ENCODE measurements at places on chromosomes 3 and 15. TPM values are rescaled to one million over a fixed set of nuclear protein-coding genes. Genes with fewer than 3 reads are reported as not detected.

DNA sequence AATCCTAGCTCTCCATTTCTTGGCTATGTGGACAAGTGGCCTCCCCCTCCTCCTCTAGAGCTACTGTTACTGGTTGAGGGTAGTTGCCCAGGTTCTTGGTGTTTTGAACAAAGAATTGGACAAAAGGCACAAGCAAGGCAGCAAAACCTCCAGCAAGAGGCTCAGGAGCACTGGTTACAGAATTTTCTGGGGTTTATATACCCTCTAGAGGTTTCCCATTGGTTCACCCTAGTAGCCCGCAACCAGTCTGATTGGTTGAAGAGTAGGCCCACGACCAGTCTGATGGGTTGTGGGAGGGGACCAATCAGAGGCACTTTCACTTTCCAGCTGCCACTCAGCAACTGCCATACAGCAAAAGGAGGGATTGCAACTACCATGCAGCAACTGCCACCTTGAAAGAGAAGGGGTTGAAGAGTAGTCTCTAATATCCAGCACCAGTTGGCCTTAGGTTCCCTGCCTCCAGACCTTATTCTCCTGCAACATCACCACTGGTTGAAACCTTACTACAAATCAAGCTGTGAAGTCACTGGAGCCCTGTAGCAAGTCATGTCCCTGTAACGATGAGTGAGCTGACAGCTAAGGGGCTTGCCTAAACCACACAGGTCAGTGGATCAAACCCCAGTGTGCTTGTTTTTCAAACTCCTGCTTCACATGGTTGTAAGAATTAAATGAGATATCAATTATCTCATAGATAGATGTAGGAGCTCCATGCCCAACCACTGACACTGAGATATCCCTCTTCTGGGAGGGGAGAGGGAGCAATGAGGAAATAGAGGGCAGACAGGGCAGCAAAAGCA is 2.9 kb upstream of the C15orf39 start:
- peak; percentile 34 for DNase-seq

GRCh38 chr3:151871639-151872468 is 1.6 kb upstream of the SUCNR1 start:
- DNase-seq, result no peak

Gene FLNB
- total RNA-seq, result 47.7 TPM

Gene ZNF385D
- total RNA-seq, result not detected

DNA sequence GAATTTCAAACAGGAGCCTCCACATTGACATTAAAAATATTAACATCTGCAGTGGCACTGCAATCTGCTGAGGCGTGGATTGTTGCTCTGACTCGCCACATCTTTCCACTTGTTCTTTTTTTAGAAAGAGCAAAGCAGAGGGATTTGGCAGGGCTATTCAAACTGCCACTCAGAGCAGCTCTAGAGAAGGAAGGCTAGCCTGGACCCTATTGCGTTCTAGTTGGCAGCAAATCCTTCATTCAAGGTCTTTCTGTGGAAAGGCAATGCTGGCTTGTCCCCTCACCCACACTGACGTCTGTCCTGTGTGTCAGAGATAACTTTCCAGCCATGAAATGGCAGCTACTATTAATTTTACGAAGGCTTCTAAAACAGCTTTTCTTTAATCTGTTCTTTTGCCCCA is 483.2 kb upstream of the SGO1 start:
- DNase-seq, result no peak

DNA sequence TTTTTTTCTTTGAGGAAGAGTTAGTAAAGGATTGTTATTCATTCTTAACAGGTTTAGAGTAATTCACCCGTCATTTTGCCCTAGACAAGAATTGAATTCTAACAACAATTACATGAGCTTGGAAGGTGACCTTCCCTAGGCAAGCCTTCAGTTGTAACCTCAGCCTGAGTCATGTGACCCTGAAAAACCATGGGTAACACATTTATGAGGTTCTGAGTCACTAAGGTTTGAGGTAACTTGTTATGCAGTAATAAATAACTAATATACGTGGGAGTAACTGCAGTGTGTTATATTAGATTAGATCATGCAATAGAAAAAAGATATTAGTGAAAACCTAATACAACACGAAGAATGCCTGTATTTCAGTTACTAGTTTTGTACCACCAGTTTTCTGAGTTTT is 237.6 kb upstream of the NDN start:
- DNase-seq, result no peak

Gene HYAL1
- not detected for total RNA-seq

GRCh38 chr3:71129611-71130431 is 453.7 kb downstream of the FOXP1 start:
- peak; percentile 55 for DNase-seq

- DNase-seq, result no peak
These were observed 4.2 kb downstream of the NCBP2 start for GRCh38 chr3:196938124-196938523.

DNA sequence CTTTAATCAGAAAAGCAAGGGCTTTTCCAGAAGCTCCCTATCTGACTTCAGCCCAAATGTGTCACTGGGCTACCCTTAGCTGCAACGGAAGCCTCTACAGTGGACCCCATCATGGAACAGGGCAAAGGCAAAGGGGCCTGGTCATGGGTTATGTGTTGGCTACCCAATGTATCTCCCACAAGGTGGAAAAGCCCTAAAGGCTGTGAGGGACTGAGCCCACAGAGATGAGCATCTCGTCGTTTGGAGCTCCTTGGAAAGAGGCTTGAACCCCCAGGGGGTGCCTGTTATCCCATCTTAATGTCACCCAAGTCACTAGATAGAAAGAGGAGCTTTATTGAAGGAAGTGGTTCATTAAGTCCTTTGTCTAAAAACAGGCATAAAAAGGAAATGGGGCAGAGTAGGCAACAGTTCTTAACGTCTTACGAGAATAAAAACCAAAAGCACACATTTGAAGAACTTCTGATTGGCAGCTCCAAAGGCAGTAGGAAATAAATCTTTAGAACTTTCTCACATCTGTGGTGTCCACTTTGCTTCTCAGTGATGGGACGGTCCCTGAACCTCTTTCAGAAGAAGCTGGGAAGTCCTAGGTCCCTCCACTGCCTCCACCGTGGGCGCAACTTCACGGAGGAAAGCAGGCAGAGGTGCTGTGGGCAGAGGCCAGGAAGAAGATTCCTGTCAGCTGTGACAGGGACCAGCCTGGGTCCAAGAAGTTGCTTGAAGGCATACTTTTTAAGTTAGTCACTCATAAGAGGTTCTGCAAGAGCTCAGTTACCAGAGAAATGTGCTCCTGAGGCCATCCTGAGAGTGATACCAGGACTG is 93.7 kb downstream of the MYLK start:
- DNase-seq, result no peak

Gene GJD2
- total RNA-seq, result not detected

DNA sequence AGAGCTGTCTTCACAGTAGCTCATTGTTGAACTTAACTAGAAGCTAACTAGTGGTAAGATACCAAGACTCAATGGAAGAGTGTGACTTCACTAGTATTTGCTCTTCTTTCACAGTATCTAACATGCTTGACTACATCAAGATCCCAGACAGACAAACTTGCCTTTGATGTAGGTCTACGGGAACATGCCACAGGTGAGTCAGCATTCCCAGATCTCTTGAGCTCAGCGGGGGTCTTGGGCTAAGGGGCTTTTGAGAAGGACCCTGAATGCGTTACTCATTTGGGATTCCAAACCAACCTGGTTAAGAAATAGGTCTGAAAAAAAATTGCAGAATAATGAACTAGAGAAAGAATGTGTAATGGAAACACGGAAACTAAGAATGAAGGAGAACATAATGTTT is 222.4 kb downstream of the RYR3 start:
- DNase-seq, result no peak

DNA sequence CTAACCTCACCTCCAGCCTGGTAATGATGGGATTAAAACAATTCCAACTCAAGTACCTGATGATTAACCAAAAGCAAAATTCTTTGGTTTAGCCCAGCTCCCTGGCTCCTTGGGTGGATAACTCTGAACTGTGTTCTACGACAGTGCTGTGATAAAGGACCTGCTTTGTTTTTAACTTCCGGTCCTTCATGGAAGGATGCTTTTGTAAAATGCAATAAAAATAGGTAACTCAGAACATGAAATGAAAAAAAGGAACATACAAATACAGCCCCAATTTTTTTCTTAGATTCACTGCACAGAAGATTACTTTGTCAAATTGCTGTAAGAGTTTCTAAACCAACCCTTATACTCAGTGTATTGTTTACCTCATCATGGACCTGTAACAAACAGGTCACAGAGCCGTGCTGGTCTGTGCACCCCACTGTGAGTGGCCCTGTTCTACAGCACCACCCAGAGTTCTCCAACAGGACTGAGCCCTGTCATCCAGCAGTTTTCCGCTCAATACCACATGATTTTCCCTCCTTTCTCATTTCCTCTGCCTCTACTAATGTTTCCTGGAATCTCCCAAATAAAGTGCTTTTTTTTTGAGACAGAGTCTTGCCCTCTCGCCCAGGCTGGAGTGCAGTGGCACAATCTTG is 4.9 kb upstream of the PCYT1A start:
- no peak for DNase-seq

- DNase-seq, result no peak
These were observed 7.3 kb downstream of the RPL39L start for GRCh38 chr3:187131981-187132380.

Gene RSRC1
- total RNA-seq, result 50.1 TPM

- DNase-seq, result no peak
These were observed 42.6 kb downstream of the CD200R1L start for GRCh38 chr3:112804021-112804420.

Gene CGNL1
- total RNA-seq, result not detected

DNA sequence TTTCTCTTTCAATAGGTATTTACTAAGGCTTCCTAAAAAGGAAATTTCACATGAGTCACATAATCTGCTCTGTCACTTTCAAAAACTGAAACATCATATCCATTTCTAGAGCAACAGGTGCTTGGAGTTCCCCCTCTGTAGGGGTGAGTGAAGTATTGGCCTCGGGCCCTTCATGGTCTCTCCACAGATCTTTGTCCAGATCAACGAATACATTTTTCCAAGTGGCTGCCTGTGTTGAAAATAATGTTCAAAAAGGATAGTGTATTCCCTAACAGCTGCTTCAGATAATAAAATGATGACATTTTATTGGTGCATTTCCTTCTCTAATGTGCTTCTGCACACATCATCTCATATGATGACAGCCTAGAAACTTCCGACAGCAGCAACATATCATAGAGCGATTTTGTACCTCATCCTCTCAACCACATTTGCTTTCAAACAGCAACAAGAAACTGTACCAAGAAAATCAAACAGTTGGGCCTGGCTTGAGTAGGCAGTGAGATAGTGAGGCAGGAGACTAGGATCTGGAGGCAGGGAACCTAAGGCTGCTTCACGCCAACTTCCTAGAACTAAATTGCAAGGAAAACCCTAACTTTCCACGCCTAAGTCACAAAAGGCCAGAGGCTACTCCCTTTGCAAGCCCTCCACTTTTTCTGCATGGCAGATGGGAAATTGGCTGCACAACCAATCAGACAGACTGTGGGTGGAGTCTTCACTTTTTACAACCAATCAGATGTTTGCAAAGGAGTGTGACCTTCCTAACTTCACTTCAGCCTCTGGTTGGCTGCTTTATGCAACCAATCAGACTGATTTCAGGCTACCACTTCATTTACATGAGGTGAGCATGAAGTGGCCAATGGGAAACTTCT is 340.2 kb downstream of the LRRC3B start:
- DNase-seq, result no peak

GRCh38 chr3:65433480-65433879 is 605.2 kb downstream of the MAGI1 start:
- no peak for DNase-seq

GRCh38 chr3:137766041-137766875 is 2.1 kb downstream of the SOX14 start:
- no peak for DNase-seq

Gene FSD2
- total RNA-seq, result not detected

- DNase-seq, result no peak
These were observed 145.3 kb upstream of the MBNL1 start for GRCh38 chr3:152123457-152123856.

Gene GATM
- total RNA-seq, result 0.91 TPM

Gene HYAL3
- 0.88 TPM for total RNA-seq

Gene COPB2
- total RNA-seq, result 89.2 TPM

DNA sequence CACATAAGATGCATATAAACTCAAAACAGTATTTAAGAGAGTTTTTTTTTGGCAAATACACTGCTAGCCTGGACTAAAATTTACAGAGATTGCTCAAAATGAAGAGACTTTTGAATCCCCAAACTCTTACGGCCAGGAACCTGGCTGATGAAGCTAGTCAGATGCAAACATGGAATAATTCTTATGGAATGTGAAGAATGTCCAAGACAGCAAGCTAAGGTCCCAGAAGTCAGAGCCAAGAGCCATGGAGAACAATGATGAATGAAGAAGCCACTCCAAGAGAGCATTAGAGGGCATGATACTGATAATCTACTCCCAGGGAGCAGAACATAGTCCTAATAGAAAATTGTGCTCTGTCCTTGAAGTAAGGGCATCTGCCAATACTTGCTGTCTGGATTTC is 705.5 kb downstream of the DIPK2A start:
- DNase-seq, result no peak

Gene VGLL3
- total RNA-seq, result not detected

- no peak for DNase-seq
These were observed 133.3 kb downstream of the MYLK start for GRCh38 chr3:123750659-123751420.

GRCh38 chr3:115676336-115676735 is 53.0 kb downstream of the GAP43 start:
- no peak for DNase-seq

Gene TMC3
- total RNA-seq, result not detected

DNA sequence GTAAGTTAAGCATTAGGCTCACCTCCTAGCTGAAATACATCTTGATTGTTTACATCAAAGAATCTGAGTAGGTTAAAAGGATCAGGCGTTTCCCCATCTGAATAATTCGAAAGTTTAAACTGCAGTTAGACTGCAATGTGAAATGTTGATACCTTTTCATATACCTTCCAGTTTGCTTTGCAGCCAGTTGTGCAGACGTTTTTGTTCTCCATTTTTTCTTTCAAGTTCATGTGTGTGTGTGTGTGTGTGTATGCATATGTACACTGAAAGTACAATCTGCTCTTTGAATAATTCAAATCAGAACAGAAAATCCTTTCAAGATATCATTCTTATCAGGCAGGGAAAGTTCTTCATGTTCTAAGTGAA is 2.9 kb downstream of the ITPR1 start:
- DNase-seq, result peak; percentile 14

GRCh38 chr3:126891141-126891540 is 91.8 kb upstream of the PLXNA1 start:
- DNase-seq, result no peak

- DNase-seq, result no peak
These were observed 103.5 kb downstream of the CD47 start for GRCh38 chr3:107987036-107987939.

Gene INAFM2
- 4.9 TPM for total RNA-seq

Gene RTP1
- total RNA-seq, result not detected

Gene C3orf33
- total RNA-seq, result 3.2 TPM

- no peak for DNase-seq
These were observed 1268.1 kb downstream of the OTOL1 start for GRCh38 chr3:162764808-162765071.
